ENCODE measurements at places on chromosomes 16 and 17.

DNA sequence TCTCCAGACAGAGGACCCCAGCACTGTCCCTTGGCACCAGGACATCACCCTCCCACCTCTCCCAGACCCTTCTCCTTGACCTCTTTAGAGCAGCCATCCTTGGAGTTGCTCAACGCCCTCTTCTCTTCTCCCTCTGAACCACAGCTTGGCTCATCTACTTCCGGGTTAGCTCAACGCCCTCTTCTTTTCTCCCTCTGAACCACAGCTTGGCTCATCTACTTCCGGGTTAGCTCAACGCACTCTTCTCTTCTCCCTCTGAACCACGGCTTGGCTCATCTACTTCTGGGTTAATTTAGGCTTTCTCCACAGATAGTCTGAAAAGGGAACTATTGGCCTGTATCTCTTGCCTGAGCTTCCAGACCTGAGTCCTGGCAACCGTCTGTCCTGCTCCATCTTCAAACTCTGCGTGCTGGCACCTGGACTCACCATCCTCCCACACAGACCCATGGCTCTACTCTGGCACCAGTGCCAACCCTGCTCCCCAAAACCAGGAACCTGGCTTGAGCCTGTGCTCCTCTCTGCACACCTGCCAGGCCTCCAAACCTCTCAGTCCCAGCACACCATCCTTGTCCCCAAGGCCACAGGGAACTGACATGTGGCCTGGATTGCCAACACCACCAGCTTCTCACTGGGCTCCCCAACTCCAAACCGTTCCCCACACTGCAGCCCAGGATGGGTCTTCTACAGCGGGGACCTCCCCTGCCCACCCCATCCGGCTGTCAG is 25.3 kb upstream of the FAAP100 start:
- DNase-seq = no peak

DNA sequence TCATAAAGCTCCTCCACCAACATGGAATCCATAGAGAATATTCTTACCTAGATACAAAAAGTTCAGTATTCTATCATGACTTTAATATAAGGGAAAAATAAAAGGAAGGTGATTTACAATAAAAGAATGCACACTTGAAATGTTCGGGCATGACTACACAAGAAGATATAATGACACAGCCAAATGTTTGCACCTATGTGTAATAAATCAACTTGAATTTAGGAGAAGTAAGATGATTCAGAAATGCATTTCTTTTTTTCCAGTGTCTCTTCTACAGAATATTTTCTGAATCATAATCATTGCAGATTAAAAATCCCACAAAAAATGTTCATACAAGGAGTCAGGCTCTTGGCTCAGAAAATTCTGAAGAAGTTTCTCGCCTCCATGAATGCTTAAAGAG is 404.0 kb upstream of the HSBP1 start:
- no peak for DNase-seq

DNA sequence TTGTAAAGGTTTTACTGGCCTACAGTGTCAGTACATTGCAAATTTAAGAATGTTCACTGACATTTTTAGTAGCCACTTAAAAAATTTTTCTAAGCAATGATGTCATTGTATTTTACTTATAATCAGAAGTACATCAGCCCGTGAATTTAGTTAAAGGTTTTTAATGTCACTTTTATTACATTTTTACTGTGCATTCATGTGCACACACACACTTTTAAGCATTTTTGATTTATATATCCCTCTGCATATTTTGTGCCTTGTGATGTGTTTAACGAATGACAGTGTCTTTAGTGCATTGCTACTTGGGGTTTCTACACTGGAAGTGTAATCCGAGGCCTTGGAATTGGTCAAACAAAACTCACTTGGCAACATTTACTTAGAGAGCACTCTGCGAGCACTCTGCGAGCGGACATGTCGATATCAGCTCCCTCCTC is 190.4 kb downstream of the WWOX start:
- no peak for DNase-seq

DNA sequence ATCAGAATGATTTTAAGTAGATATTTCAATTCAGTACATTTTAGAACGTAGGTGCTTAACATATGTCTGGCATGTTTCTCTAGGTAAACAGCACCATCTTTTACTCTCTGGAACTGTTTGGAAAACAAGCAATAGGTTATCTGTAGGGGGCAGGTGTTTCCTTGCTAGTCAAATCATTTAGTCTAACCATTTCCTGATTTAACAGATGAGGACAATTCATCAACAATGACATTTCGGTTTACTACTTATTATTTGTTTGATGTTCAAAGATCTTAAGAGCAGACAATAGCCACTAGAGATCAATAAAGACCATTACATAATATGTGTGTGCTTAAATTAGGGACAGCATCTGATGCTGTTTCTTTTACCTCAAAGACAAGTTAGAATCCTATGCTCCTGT is 173.1 kb downstream of the CEP112 start:
- DNase-seq = peak; percentile 5

GRCh38 chr16:84726669-84727467 is 27.1 kb downstream of the USP10 start:
- DNase-seq = no peak

- DNase-seq = no peak
Observed at GRCh38 chr17:82227629-82228277, 1.1 kb upstream of the SLC16A3 start.

- DNase-seq = no peak
Observed at GRCh38 chr16:31265329-31266245, 5.8 kb downstream of the ITGAM start.

- no peak for DNase-seq
Observed at GRCh38 chr17:65527381-65527780, 34.1 kb downstream of the AXIN2 start.

GRCh38 chr16:67430977-67431774 is at the start of gene HSD11B2:
TSS of gene HSD11B2 (plus strand) at chr16:67431121. CDS start at chr16:67431249, 128 bp downstream.
- DNase-seq = no peak

DNA sequence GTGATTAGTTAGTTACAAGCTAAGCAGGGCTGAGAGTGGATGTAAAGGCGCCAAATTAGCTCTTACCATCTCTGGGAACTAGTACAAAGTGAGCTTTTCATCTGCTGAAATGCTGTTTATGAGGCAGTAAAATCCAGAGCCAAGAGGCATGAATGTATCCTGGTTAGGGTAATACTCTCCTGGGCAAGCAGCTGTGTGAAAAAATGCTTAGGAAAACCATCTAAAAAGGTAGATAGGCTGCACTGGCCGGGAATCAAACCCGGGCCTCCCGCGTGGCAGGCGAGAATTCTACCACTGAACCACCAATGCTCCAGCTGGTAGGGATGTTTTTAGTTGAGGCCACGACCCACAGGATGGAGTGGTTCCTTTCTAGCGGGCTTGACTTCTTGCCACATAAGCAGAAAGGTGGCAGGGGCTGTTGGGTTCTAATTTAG is 23.0 kb downstream of the VAC14 start:
- no peak for DNase-seq

GRCh38 chr17:77210331-77210730 is 69.6 kb downstream of the SEC14L1 start:
- DNase-seq = no peak

- DNase-seq = no peak
Observed at GRCh38 chr17:18132711-18133110, 24.2 kb downstream of the MYO15A start.

DNA sequence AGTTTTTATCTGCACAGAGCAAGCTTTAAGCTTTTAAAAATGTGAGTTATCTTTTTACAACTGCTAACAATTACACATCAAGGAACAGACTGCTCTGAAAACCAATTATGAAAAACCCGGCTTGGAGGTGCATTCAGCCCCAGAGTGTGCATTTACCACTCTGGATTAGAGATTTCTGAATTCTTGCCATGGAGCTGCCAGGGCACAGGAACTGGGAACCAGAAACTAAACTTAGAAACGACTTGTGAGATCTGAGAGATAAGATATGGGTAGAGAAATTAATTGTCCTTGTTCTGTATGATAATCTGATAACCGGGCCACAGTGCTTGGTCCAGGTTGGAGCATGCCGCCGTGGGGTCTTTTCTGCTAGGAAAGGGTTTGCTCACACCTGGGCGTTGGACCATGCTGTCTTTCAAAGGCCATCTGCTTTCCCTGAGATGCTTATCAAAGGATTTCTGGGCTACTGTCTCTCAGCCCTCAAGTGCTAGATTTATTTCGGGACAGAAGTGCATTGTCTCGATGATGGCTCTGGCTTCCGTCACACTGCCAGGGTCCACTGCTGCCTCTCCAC is 210.0 kb downstream of the MAF start:
- DNase-seq = no peak

DNA sequence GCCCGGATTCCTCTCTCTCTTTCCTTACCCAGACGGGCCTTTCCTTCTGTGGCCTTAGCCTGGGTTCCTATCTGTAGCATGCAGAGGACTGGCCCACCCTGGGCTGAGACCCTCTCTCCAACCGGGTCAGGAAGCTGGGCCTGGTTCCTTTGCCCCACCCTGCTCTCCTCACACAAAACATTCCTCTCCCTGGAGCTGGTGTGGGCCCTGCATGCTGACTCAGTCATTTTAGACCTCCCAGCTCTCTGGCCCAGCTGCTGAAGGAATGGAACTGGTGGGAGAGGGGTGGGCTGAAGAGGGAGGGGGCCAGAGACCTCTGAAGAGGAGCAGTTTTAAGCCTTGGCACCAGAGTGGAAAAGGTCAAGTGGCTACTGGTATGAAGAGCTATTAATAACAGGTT is 957 bp downstream of the MYL4 start:
- no peak for DNase-seq

- DNase-seq = no peak
Observed at GRCh38 chr17:34393401-34393800, 30.4 kb upstream of the CCL1 start.

Data from glomerular endothelial cell (primary cell).